Retinal pigment epithelial cell (primary cell): ENCODE measurements at places on chromosomes 13 and 19.

DNA sequence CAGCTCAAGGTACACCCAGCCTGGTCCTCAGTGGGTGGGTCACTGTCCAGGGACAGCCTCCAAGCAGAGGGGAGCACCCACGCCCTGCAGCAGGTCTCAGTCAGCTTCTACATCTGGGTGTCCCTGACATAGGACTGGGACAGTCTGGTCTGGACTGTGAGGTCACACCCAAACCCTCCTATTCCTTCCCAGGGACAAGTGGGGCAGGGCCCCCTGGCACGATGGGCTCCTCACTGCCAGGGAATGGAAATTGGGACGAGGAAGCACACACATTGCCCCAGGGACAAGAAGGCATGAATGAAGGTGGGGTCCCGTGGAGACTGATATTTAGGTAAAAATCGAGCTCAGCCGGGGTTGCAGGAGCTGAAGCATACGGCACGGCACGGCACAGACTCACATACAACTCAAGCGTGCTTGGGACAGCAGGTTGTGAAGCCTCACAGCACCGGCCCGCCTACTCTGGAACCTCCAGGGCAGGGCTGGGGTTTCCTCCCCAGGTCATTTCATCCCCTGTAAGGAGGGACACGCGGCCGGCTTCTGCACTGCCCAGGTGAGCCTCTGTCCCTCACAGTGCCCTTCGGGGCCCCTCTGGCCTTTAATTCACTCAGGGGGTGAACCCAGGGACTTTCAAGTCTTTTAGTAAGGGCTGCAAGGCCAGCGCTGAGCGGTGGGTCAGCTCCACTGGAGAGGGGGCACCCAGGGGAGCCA, 3.5 kb downstream of the PNMA8B start:
- DNase-seq, result no peak

- no peak for DNase-seq
Observed at GRCh38 chr19:47433121-47433520, 13.8 kb upstream of the MEIS3 start.

DNA sequence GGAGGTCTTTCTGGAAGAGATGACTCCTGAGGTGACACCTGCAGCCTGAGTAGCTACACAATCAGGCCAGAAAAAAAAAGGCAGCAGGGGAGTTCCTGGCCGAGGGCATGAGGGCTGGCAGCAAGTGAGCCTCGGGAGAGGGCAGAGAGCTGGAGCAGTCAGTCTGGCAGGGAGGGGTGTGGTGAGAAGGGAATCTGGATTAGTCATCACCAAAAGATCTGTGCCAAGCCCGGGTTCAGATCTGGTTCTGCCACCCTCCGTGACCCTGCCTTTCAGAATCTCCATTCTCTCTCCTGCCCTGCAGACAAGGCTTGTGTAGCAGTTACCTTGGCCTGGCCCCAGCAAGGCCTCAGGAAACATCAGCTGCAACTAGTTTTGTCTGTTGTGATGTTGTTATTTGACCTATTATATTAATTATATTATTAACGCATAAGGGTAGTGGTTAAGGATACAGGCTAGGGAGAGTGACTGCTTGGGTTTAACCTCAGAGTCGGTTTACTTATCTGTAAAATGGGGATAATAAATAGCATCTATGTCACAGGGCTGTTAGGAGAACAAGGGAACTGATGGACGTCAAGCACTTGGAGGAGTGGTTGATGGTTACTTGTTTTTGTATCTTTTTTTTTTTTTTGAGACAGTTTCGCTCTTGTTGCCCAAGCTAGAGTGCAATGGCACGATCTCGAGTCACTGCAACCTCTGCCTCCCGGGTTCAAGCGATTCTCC, 2.7 kb upstream of the CAPNS1 start:
- peak; percentile 84 for DNase-seq

DNA sequence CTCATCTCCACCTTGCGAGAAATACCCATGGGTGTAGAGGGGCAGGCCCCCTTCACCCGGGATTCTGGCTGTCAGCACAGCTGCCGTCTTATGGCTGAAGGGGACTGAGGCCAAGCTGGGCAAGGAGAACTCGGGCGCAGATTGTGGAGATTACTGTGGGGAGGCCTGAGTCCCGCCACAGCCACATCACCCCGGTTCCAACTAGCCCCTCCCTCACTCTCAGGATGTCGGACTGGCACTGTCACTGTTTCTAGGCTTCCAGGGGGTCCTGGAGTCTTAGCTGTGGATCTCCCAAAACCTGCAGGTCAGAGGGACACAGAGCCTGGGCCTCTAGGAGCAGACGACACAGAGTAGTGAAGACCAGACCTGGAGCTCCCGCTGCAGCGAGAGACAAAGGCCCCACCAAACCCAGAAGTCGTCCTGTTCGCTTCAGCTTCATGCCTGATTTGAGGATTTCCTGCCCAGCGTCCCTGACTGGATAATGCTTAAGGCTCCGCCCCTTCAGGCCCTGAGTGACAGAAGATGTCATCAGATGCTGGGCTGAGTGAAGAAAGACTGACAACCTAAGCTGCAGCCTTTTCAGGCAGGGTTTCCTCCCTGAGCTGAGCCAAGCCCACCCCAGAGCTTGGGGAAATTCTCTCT, 55.8 kb downstream of the ZNF93 start:
- DNase-seq, result no peak

DNA sequence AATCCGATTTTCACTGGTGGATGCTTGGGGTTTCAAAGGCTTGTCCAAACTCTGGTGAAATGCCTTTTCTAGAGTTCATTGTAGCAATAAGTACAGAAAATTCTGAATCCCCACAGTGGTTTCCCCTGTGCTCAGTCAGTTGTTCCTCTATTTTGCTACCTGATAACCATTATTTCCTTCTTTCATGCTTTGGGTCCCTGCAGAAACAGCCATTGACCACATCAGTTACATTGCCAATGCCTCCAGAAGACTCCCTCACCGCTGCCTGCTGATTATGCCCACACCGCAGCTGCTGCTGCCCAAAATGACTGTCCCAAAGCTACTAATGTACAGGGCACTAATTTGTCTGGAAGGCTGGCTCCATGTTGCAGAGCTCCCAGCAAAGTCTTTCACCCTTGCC, 517.3 kb downstream of the KLF12 start:
- no peak for DNase-seq

GRCh38 chr13:39099231-39099630, 61.0 kb downstream of the NHLRC3 start:
- no peak for DNase-seq

DNA sequence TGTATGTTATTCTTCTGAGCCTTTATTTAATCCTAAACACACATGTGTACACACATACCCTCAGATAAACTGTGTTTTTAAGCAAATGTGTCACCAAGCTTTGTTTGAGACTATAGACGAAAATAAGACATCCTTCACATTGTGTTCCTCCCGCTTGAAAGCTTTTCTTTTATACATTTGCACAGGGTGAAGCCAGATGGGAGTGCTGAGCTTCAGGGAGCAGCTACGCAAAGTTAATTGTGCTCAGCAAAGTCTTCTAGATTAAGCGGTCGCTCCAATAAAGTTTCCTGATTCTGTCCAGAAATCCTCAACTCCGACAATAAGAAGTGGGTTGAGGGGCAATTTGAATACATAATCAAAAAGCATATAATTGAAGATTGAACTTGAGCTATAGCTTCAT, 117.2 kb upstream of the ARGLU1 start:
- no peak for DNase-seq

DNA sequence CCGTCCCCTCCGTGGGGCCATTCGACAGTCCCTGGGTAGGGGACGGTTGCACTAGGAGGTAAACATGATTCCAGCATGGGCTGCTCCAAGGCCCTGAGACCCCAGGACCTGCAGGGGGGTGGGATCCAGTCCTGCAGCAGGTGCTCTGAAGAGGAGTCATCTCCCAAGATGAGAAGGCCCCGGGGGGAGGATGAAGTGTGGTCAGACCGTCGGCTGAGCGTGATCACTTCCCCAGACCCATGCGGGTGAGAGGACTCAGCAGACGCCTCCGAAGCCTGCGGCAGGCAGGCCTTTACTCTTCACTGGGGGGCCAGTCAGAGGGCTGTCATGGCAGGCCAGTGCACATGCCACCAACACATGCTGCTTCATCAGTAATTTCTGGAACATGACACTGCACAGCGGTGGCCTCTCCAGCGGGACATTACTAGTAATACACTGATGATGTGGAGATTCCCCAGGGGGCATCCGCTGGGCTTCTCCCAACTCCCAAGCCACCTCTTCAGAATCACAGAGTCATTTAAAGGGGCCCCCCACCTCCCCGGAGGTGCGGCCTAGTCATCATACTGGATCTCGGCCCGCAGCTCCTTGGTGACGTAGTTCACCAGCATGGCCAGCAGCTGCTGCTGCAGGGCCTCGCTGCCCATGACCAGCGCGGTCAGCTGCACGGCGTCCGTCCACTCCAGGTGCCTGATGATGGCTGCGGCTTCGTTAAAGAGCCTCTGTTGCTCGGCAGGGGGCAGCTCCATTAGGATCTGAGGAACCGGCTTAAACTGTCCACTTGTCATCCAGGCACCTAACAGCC, 12.7 kb downstream of the C19orf12 start:
- DNase-seq, result no peak

GRCh38 chr19:48192750-48193149, 22.3 kb downstream of the ZSWIM9 start:
- DNase-seq, result no peak

DNA sequence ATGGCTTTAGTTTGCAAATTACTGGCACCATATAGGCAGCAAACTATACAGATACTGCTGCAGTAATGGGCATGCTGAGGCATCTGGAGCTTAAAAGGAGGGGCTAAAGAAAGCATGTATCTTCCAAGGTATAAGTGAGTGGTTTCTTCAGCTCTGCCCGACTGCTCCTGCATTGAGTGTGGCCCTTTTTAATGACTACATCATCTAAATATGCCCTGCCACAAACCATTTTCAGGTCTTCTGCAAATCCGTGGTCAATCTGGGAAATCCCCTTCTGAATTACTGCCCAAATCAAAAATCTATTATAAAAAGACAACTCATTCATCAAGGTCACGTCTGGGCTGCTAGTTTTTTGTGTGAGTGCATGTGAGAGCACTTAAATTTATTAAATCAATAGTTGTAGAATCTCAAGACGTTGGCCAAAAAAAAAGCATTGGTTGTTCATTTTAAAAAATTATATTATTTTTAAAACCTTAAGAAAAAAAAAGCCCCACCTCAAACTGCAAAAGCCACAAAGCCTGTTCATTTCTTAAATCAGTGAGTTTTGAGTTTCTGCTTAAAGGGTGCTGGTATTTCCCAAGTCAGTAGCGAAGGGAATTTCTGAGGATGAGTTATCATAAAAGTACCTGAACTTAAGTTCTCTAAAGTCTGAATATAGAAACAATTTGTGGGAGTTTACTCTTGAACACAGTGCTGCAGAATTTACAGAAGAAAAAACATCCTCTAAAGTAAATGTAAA, 16.3 kb downstream of the LCP1 start:
- DNase-seq, result no peak

- no peak for DNase-seq
Observed at GRCh38 chr13:76474966-76475365, 411.2 kb downstream of the KCTD12 start.

- DNase-seq, result no peak
Observed at GRCh38 chr13:101917833-101918661, 465.6 kb downstream of the ITGBL1 start.

GRCh38 chr13:76715075-76715474, 171.1 kb downstream of the KCTD12 start:
- DNase-seq, result no peak

DNA sequence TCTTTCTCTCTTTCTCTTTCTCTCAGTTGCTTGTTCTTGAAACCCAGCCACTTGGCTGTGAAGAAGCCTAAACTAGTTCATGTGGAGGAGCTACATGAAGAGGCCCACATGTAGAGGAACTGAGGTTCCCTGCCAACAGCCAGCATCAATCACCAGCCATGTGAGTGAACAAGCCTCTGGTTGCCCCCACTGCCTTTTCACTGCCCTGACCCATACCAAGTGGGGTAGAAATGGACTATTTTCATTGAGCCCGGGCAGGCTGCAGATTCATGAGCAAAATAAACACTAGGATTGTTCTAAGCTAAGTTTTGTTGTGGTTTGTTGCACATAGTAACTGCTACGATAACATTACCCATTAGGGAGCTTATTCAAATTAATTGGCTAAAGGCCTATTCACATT, 78.7 kb upstream of the FAM216B start:
- DNase-seq, result no peak

DNA sequence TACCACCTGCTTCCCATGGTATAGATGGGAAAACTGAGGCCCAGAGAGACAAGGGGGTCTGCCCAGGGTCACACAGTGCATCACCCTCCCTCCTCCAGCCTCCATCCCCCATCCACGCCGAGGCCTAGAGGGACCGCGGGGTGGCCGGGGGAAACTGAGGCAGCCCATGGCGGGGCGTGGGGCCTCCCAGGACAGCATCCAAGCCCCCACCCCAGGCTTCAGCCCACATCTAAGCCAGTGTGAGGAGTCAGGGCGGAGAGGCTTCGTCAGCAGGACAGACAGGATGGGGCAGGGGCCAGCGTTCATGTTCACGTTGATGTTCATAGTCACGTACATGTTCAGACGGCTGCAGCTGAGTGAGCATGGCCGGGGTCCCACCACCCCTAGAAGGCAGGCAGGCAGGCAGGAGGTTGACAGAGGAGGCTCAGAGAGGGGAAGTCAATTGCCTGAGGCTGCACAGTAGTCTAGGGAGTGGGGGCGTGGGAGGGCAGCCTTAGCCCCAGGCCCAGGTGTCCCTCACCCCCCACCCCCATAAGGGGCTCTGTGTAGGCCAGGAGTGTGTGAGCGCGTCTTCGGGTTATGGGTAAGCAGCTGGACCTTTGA, 23.3 kb downstream of the SMIM24 start:
- no peak for DNase-seq

DNA sequence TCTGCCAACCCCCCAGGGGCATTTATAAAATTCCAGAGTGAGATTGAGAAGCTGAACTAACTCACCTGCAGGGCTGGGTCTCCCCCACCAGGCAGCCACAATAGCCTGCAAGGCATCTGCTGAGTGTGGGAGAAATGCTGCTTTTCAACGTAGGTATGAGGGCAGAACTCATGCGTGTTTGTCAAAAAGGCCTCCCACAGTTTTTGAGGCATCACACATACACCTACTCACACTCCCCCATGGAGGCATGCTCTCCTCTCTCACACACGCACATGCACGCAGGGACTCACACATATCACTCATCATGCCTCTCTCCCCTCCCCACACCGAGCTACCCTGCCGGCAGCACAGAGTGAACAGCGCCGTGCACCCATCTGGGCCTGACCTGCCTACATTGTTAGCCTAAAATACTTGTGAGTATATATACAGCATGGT, 390.5 kb downstream of the FGF9 start:
- no peak for DNase-seq

GRCh38 chr13:101489643-101490405, 37.3 kb downstream of the ITGBL1 start:
- no peak for DNase-seq

DNA sequence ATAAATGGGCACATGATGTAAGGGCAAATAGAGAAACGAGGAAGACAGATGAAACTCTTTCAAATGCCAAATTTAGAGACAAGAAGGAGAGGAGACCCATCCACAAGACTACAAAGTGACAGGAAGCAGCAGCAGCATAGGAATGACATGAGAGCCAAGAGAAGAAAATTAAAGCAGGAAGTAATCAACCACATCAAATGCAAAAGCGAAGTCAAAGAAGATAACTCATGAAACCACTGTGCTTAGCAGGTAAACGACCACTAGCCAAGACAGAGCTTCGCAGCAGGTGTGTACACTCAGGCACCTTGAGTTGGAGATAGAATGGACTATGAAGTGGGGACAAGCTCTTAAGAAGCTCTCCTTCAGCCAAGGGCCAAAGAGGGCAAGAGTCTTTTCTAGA, 64.1 kb downstream of the KLF12 start:
- no peak for DNase-seq

GRCh38 chr13:34410678-34411077, 531.4 kb upstream of the NBEA start:
- no peak for DNase-seq
